ENCODE measurements at places on chromosomes 2 and 18.

- no peak for DNase-seq
Measured at GRCh38 chr2:224951723-224952481, 90.4 kb downstream of the DOCK10 start.

- DNase-seq: no peak
Measured at GRCh38 chr18:77003316-77003715, 129.3 kb downstream of the MBP start.

DNA sequence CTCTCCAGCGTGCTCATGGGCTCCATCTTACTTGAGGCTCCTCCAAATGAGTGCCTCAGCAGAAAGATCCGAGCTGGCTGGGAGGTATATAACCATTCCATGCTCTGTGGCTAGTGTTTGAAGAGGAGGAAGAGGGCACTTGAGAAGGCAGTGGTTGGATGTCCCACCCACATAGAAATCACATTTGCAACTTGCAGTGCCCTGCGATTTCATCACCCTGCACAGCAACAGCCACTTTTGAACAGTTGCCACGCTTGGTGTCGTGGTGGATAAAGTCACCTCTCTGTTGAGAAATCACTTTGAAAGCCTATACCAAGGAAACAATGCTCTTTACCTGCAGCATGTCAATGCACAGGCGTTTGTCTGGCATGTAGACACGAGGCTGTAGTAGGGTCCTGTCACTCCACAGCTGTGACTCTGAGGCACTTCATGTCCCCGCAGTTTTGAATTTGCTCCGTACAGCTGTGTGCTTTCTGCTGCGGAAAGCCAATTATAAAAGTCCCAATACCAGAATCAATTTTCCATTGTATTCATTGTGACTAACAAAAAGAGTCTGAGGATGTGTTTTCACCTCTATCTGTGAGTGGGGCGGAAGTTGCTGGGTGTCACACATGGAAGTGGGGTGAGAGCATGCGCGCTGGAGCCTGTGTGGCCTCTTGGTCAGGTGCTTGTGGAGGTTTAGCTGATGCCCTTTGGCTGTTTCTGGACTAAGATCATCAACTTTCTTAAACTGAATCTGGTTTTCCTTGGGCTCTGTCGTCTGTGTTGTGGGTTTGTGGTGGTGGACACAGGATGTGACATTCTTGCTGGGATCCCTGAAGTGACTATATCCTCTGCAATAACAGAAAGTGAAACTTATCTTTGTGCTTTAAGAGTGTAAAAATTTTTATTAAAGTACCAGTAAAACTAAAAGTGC, 2.8 kb downstream of the CNDP2 start:
- no peak for DNase-seq

DNA sequence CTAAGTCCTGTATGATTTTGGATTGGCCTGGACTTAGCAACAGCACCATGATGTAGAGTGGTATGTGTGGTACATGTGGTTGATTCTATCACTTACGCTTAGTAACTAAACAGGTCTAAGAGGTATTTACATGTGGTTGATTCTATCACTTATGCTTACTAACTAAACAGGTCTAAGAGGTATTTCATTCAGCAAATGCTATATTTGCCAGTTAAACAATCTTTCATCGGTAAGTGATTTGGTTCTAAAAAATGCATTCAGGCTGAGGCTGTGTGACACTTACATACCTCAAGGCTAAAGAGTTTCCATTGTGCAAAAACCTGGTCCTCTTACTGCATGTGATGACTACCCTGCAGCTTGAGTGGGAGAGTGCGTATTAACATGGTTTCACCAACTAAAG, 13.1 kb downstream of the EIF4E2 start:
- no peak for DNase-seq

- DNase-seq: peak; percentile 78
Measured at GRCh38 chr2:102050854-102051391, 59.2 kb downstream of the IL1R2 start.

DNA sequence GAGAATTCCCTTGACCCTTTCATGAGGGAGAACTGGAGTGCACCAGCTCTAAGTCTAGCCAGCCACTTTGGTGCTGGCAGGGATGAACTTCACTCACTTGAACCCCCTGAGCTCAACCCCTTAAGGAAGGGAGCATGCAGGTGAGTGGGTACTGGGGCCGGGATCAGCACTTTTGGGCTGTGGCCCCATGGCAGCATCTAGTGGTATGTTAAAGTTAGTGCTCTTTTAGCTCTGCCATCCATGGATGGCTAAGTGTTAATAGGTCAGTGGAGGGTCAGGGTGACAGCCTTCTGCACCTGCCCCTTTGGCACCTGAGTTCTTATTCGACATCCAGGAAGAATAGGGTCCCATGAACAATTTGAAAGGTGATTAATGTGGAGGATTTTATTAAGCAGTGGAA, 689.0 kb upstream of the FSHR start:
- no peak for DNase-seq

DNA sequence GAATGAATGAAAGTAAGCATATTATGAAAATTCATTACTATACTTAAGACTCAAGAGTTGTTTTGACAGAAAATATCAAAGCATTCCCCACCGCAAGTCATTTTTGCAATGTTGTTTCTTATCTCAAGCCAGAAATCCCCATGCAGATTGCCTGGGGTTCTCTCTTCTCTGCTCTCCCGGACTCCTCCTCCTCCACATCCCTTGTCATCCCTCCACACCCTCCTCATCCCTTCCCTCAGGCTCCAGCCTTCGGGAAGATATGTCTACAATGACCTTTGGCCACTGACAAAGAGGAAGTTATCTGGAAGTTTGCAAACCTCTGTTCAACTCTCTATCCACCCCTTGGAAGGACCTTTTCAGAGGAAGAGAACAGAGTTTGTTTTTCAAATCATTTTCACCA, 11.9 kb downstream of the TFCP2L1 start:
- no peak for DNase-seq
